Activated CD4-positive, alpha-beta T cell treated with anti-CD3 and anti-CD28 coated beads, Interleukin-10, Interleukin-2, amounts not matched to agents 100 ng/mL and 50 ng/mL, durations not matched to agents 16 hours and 8 hours (primary cell): ENCODE measurements at places on chromosomes 13 and 19.
A peak's percentile ranks its signal among the peaks of the same experiment; 100 is the strongest.

- DNase-seq, result no peak
Observed at GRCh38 chr13:82165396-82166174, 1716.7 kb downstream of the SLITRK1 start.

GRCh38 chr13:75736173-75736572, 100.0 kb downstream of the LMO7 start:
- DNase-seq, result no peak

- peak; percentile 44 for DNase-seq
Observed at GRCh38 chr19:34662919-34663318, 14.0 kb downstream of the SCGB2B2 start.

- no peak for DNase-seq
Observed at GRCh38 chr19:33559996-33560395, 38.4 kb upstream of the PEPD start.

DNA sequence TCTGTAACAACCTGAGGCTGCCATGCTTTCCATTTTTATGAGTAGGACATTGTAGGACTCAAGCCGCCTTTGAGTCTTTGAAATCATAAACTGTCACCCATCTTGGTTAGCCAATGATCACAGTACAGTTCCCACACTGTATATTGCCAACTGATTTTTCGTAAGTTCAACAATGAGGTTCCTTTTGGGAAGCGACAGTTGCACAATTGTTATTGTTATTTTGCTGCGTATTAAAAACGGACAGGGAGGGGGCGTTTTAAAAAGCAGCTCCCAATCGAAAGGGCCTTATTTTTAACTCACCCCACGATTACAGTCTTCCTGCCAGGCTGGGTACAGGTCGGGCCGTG, 601 bp downstream of the SLC46A3 start:
- no peak for DNase-seq

- no peak for DNase-seq
Observed at GRCh38 chr13:93824286-93824685, 597.7 kb downstream of the GPC6 start.

GRCh38 chr19:1387684-1388636, 4.3 kb downstream of the NDUFS7 start:
- no peak for DNase-seq

DNA sequence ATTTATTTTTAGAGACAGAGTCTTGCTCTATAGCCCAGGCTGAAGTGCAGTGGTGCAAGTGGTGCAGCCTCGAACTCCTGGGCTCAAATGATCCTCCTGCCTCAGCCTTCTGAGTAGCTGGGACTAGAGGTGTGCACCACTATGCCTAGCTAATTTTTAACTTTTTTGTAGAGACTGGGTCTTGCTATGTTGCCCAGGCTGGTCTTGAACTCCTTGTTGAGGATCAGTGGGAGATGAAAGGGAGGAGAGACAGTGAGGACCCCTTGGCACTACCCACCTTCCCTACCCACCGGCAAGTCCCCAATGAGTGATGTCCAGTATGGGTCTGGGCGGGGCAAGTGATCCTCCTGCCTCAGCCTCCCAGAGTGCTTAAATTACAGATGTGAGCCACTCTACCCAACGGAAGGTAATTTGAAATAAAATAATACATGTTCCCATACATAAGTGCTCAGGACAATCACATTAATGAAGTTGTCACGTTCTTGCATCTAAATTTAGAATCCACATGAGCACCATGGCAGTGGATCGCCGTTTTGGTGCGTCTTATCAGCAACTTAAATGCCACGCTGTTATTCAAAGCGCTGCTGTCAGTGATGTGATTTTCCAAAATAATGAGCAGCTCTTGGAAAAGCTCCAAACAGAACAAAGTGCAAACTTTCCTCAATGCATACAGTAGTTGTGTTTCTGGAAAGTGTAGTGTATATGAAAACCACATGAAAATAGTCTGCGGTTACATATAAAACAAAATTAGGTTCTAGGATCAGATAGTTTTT, 5.9 kb upstream of the ARL11 start:
- no peak for DNase-seq

DNA sequence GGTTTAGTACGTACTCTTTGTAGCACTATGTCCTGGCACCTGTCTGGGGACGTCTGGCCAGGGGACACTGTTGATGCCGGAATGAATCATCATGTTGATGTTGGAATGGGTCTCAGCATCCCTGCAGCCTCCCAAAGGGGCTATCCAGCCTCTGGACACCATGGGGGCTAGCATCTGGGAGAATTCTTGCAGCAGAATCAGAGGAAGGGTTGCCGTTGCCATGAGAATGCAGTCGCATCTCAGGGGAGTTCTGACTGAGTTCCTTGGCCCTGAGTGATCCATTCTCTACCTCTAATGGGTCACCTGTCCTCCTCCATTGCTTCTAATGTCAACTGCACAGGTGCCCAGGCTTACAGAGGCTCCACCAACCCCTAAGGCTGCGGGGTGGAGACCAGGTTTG, 129.1 kb downstream of the UQCRFS1 start:
- no peak for DNase-seq
